ENCODE measurements at places on chromosomes 11 and 22.

DNA sequence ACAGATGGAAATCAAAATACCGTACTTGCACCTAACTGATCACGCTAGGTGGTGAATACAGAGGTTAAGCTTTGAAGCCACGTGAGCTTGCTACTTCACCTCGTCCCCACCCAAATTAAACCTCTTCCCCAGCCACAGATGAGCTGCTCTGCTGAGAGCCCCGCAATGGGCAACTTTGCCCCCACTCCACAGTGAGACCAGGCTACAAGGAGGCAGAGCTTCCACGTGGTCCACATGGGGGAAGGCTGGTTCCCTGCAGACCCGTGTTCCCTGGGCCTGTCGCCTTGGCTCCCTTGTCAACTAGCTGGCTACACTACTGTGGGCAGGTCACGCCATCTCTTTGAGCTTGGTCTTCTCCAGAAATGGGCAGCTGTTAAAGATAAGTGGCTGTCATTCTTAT, 10.9 kb downstream of the CD5 start:
- DNase-seq: no peak

DNA sequence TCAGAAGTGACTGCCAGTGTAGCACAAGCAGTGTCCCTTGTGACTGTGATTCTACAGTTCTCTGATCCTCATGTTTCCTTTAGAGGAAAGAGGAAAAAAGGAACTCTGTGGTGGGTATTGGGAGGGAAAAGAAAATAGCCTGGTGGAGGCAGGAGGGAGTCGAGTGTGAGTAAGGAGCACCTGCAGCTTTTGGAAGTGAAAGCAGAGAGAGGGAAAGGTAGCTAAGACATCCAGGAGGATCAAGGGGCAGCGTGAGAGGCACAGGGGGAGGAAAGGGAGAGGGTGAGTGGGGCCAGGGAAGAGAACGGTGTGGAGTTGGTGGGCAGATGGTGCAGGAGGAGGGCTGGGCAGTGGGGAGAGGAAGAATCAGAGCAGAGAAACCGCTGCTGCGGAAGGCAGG, 12.4 kb downstream of the TMA7B start:
- DNase-seq: no peak

DNA sequence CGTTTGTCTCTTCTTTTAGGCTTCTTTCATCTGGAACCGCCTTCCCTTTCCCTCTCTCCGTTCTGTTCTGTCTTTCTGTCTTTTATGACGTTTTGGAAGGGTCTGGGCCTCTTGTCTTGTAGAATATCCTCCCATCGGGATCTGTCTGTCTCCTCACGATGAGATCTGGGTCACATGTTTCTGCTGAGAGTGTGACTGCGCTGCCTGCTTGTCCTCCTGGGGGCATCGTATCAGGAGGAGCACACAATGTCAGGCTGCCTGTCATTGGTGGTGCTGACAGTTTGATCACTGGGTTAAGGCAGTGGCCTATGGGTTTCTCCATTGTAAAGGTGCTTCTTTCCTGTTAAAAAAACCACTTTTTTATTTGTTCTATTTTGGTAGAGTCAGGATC, 60.4 kb upstream of the PARVG start:
- no peak for DNase-seq

GRCh38 chr11:110376711-110377324, 52.9 kb upstream of the FDX1 start:
- DNase-seq: peak; percentile 91

DNA sequence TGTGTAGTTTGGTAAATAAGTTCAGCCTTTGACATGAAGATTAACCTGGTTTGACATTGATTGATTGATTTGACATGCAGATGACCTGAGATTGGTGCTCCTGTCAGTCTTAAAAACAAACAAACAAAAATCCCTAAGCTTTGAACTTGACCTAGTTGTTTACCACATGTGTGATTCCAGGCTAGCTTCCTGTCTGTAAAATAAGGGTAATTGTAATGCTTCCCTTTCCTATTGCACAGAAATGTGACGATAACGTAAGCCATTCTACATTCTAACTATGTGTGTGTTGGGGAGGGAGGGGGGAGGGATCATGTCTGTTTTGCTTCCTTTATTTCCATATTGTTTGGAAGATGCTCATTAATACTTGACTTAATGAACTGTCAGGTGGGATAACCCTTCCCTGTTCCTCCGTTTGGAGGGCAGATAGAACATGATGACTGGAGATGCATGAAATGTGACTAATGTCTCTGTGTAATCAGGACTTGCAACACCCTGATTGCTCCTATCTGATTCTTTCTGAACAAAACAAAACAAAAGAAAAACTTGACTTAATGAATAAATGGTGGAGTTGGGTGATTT, 106.1 kb upstream of the CLMP start:
- peak; percentile 65 for DNase-seq

DNA sequence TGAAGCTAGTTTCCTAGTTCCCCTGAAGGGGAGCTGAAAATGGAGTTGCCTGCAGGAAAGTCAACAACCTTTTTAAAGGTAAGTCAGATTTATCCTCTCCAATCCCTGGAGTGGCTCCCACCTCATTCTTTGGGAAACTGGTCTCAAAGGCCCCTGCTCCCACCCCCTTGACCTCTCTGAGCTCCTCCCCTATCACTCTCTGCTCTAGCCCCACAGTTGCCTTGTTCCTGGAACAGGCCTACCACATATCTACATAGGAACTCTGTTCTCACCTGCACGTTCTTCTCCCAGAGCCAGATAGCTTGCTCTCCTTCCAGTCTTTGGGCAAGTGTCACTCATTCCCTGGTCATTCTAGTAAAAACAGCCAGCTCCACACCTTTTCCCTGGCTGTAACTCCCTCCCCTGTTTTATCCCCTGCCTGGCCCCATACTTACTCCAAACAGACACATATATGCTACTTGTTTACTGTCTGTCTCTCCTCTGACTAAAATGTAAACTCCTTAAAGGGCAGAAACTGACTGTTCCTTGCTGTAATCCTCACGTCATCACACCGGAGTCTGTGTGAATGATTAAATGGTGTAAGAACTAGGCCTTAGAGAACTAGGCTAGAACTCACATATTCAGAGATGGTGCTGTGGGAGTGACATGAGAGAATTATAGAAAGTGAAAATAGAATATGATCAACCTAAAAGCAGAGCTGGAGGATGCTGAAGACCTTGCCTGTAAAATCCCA, 53.3 kb downstream of the TCF20 start:
- DNase-seq: peak; percentile 42

GRCh38 chr11:47003180-47003877, 66.8 kb downstream of the CSTPP1 start:
- DNase-seq: no peak

DNA sequence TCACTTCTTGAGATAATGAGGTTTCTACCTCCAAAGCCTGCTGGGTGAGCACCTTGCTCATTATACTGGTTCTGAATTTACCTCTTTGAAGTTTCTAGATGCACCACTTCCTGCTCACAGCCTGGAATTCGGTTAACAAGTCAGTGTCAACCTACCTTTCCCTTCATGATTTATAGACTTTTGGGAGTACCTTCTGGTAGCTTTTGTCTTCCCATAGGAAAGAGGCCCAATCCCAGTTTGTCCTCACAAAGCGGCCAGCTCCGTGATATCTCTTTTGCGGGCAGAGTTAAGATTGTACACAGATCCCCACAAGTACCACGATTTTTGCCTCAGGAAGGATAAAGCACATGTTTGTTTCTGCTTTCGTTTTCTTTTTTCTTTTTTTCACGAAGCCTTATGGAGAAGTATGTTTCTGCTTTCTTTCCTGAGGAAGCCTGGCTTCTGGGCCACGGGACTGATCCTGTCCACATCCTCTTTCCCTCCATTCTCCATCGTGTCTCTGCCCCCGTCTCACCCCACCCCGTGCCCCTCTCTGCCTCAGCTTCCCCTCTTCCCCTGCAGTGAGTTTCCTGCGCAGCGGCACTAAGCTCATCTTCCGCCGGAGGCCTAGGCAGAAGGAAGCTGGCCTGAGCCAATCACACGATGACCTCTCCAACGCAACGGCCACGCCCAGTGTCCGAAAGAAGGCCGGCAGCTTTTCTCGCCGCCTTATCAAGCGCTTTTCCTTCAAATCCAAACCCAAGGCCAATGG, 5.7 kb upstream of the HINFP start:
- no peak for DNase-seq

DNA sequence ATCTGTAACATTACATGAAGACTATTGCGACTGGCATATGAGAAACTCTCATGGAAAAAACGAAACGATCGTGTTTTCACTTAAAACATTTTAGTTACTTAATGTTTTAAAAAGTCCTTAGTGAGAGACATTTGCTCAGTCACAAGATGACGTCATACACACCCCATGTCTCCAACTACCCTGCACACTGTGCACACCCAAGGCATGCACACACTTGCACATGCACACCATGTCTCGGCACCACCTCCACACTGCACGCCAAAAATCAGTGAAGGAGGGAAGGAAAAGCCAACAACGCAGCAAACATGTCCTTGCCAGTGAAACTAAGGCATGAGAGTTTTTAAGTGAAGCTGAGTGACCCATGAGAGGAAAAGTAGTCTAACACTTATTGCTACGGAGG, 18.0 kb downstream of the NCAPD3 start:
- DNase-seq: no peak

DNA sequence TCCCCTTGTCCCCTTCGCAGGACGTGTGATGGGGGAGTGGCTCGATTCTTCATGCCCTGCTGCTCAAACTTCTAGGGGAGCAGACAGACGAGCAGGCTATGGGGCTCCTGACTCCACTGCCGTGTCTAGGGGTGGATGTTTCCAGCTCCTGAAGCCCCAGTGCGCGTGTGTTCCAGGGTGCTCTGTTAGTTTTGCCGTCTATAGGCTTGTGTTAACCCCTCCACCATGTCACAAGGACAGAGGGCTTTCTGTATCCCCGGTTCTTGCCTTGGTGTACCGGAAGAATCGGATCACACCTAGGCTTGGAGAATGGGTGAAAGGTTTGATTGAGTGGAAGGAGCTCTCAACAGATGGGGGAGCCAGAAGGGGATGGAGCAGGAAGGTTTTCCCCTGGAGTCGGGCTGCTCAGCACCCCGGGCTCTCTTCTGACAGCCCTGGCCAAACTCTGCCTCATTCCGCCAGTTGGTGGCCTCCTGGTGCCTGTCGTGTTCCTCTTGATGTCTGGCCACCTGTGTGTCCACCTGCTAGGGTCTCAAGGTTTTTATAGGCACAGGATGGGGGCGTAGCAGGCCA, 810.7 kb downstream of the BRD1 start:
- no peak for DNase-seq

DNA sequence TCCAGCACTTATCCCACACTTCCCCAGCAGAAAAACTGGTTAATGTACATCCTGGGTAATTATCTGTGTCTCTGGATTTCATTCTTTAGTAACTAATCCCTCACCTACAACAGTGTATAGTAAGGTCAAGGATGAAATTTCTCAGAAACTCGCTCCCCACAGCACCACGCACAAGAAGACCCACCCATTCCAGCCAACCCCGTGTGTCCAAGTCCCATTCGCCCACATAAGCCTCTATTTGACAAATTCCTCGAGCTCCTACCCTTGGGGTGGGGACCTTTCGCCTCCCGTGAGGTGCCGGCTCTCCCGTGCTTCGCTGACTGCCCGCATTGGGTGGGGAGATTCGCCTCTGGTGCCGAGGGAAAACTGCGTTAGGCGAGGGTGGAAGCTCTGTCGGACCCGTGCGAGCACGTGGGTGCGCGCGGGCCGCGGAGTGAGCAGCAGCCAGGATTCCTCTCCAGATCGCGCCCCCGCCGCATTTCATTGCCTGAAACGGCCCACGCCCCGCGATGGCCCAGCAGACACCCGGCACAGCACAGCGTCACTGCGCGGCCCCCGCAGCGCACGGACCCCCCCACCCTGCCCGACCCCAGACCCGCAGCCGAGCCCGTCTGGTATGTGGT, 866 bp downstream of the EXPH5 start:
- peak; percentile 21 for DNase-seq

- no peak for DNase-seq
These were observed 39.0 kb downstream of the PDGFD start for GRCh38 chr11:104124979-104125378.

DNA sequence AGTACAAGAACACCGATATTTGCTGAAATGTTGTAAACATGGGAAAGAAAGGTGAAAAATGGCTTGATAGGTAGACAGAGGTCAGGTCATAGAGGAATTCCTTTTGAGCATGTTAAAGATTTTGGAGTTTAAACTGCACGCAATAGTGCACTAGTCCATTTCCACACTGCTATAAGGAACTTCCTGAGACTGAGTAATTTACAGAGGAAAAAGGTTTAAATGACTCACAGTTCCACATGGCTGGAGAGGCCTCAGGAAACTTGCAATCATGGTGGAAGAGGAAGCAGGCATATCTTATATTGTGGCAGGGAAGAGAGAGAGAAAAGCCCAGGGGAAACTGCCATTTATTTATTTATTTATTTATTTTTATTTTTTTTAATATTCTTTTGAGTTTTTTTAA, 5.0 kb downstream of the OR10A5 start:
- no peak for DNase-seq

- DNase-seq: no peak
These were observed 79.4 kb downstream of the ETS1 start for GRCh38 chr11:128507936-128508335.

GRCh38 chr11:95338430-95338991, 107.5 kb upstream of the SESN3 start:
- peak; percentile 95 for DNase-seq

DNA sequence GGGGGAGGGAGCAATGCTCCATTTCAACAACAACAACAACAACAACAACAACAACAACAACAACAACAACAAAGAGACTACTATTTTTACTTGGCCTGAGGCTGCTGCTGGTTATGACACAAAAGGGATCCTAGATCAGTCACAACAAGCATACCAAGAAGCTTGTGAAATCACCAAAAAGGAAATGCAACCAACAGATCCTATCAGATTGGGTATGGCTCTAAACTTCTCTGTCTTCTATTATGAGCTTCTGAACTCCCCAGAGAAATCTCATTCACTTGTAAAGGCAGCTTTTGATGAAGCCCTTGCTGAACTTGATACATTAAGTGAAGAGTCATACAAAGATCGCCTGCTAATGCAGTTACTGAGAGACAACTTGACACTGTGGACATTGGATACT, 10.5 kb upstream of the MS4A2 start:
- DNase-seq: no peak

DNA sequence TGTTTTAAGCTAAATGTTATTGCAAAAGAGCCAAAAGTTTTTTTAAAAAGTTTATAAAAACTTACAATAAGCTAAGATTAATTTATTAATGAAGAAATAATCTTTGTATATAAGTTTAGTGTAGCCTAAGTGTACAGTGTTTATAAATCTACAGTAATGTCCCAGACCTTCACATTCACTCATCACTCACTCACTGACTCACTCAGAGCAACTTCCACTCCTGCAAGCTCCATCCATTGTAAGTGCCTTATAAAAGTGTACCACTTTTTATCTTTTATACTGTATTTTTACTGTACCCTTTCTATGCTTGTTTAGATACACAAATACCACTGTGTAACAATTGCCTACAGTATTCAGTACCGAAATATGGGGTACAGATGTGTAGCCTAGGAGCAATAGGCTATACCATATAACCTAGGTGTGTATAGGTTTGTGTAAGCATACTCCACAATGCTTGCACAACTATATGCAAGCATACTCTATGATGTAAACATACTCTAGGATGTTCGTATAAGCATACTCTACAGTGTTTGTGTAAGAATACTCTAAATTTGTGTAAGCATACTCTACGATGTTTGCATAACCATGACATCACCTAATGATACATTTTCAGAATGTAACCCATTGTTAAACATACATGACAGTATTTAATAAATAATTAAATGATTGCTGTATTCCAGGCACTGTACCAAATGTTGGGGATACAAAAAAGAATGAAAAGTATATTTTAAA, 953.0 kb downstream of the KCNA4 start:
- peak; percentile 14 for DNase-seq

- no peak for DNase-seq
These were observed 21.3 kb downstream of the PIWIL4 start for GRCh38 chr11:94588366-94588942.
